ENCODE measurements at places on chromosomes 13 and 19. TPM values are rescaled to one million over a fixed set of nuclear protein-coding genes. Genes with fewer than 3 reads are reported as not detected.

MEIOSIN gene
- not detected for total RNA-seq

GSX1 gene
- not detected for total RNA-seq

SEMA6B gene
- 0.32 TPM for total RNA-seq

RFPL4A gene
- not detected for total RNA-seq

LILRB3 gene
- not detected for total RNA-seq

ZNF626 gene
- 10.9 TPM for total RNA-seq

MAST1 gene
- total RNA-seq = 0.95 TPM

ZIM2 gene
- 0.09 TPM for total RNA-seq

CCDC194 gene
- total RNA-seq = not detected

FFAR1 gene
- total RNA-seq = not detected

ZNF560 gene
- 1.2 TPM for total RNA-seq

SHANK1 gene
- total RNA-seq = 3.3 TPM

ACTMAP gene
- total RNA-seq = 0.47 TPM

TJP3 gene
- under 0.01 TPM for total RNA-seq

KIR3DL3 gene
- total RNA-seq = not detected

SIGLEC9 gene
- total RNA-seq = not detected

OBI1 gene
- total RNA-seq = 11.7 TPM

NLRP7 gene
- not detected for total RNA-seq

ETHE1 gene
- 93.0 TPM for total RNA-seq

PSG1 gene
- total RNA-seq = under 0.01 TPM

F2RL3 gene
- 0.09 TPM for total RNA-seq

TTYH1 gene
- under 0.01 TPM for total RNA-seq

BLOC1S3 gene
- 2.2 TPM for total RNA-seq

ERICH6B gene
- not detected for total RNA-seq

ATXN8OS gene
- not detected for total RNA-seq

PGLYRP2 gene
- total RNA-seq = not detected

FBN3 gene
- not detected for total RNA-seq

IFNL1 gene
- total RNA-seq = not detected

NLRP9 gene
- not detected for total RNA-seq

ACP7 gene
- total RNA-seq = 0.17 TPM

C19orf81 gene
- total RNA-seq = not detected

CYP2A6 gene
- not detected for total RNA-seq

PDE4C gene
- 2.9 TPM for total RNA-seq

KIR2DL1 gene
- total RNA-seq = not detected

ZNF829 gene
- total RNA-seq = 2.1 TPM

IL11 gene
- 0.94 TPM for total RNA-seq

TDRD3 gene
- total RNA-seq = 18.9 TPM

SCEL gene
- 0.09 TPM for total RNA-seq

PLIN5 gene
- total RNA-seq = not detected

IL17D gene
- total RNA-seq = 1.4 TPM

BRSK1 gene
- 3.5 TPM for total RNA-seq

URAD gene
- total RNA-seq = not detected

PPP1R12C gene
- 23.5 TPM for total RNA-seq
